ENCODE measurements at places on chromosomes 3 and 15.

GRCh38 chr15:91553196-91553854 lies 300.2 kb upstream of the SLCO3A1 start:
- DNase-seq = no peak

DNA sequence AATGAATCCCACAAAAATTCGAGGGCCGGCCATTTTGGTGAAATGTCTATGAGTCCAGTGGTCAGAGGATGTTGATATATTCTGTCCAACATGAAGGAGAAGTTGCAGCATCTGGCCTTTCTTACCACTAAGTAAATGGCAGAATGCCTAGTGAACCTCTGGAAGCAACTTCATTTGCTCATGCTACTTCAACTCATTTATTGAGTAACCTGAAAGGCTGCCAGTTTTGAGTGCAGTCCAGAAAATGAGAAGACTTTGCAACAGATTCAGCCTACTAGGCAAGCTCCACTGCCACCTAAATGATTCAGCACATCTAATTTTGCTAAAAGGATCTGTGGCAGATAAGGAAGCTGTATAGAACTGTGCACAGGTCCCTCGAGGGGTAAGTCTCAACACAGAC lies 265.0 kb downstream of the OPA1 start:
- DNase-seq = no peak

DNA sequence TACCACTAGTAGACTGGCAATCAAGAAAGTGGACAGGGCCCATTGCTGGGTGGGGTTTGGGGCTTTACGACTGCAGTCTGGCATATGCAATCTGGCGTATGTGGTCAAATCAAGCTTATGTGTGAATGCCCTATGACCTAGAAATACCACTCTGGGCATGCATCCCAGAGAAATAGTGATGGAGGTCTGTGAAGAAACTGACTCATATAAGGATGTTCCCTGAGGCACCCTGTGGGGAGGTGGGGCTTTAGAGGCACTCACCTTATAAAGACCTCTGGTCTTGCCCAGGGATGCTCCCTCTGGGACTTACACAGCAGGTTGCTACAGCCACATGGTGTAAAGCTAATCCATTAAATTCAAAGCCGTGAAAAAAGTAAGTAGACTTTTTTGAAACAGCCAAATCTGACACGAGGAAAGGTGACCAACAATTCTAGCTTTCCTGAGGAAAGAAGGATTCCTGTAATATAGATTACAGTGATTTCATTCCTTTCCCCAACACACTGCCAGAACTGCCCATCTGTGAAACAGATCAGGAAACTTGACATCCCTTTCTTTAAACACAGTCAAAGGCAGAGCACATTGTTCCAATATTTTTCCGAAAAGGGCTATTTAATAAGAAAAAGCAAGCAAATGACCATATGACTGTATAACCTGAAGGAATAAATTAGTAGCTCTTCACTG lies 13.6 kb downstream of the RARRES1 start:
- DNase-seq = peak; percentile 71

DNA sequence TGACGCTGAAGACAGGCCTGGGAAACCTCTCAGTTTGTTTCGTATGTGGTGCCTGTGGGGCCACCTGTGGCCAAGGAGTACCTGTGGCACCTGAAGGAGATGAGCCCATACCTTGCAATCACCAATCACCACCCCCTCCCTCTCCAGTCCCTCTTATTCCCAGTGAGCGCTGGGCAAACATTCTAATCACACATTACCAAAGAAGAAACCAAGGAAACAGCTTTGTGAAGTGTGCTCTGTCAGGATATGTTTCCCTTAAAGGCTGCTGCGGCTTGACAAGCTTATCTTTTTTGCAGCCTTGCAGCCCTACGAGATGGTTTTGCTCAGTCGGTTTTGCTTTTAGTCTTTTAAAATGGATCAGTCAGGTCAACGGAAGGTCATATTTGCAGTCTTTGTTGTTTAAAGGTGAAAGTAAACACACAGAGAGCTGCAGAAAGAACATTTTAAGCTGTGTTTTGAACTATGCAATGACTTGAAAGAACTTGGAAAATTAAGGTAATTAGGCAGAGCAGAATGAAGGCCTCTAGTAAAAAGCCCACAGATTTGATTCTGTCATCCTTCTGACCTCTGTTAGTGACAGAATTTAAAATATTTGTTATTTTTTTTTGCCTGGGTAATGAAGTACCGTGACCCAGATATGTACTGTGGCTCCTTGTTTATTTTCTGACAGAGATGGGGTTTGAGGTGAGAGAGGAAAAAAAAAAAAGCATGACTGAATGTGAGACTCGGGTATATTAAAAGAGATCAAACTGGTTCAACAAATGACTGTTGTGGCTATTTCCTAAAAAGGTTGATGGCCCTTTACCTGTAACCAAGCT lies 461.4 kb downstream of the NSUN3 start:
- DNase-seq = no peak

DNA sequence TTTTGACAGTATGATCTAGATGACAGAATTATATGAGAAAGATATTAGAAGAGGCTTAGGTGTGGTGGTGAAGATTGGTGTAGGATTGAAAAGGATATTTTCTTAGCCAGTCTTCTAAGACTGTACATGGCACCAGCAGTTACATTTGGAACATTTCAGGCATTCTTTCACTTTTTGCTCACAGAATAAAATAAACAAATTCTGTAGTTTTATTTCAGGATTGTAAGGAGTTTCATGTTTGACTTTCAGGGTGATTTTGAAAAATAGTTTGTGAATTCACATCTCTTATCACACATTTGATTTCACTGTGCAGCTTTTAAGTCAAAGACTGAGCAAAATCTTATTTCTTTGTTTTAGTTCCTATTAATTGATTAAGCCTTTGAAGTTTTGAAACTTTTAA lies 27.1 kb downstream of the DNAJC13 start:
- DNase-seq = no peak

- peak; percentile 43 for DNase-seq
Measured at GRCh38 chr3:198080521-198081384, 120.7 kb downstream of the LMLN start.

- DNase-seq = peak; percentile 62
Measured at GRCh38 chr15:82146990-82147461, 101.2 kb upstream of the MEX3B start.

DNA sequence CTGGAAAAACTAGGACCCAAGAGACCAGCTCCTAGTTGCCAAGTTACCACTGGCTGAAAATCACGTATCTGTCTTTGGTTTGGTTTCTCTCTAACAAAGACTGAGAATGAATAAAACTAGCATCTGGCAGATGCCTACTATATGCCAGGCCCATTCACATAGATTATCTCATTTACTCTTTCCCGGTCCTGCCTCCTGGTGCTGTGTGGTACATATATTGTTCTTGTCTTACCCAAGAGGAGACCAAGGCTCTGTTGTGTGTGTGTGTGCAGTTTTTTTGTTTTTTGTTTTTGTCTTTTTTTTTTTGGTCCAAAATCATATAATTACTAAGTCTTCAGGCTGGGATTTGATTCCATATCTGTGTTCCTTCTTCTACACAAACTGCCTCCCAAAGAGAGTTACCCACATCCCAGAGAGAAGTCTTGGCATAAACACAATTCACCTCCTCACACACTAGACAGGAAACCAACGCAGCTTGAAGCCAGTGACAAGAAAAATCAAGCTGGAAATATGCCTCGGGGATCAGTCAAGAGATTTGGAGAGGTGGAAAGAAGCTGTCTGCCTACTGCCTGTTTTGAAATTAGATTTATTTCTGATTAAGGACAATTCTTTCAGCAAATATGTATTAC lies 891 bp downstream of the AHSG start:
- DNase-seq = no peak

DNA sequence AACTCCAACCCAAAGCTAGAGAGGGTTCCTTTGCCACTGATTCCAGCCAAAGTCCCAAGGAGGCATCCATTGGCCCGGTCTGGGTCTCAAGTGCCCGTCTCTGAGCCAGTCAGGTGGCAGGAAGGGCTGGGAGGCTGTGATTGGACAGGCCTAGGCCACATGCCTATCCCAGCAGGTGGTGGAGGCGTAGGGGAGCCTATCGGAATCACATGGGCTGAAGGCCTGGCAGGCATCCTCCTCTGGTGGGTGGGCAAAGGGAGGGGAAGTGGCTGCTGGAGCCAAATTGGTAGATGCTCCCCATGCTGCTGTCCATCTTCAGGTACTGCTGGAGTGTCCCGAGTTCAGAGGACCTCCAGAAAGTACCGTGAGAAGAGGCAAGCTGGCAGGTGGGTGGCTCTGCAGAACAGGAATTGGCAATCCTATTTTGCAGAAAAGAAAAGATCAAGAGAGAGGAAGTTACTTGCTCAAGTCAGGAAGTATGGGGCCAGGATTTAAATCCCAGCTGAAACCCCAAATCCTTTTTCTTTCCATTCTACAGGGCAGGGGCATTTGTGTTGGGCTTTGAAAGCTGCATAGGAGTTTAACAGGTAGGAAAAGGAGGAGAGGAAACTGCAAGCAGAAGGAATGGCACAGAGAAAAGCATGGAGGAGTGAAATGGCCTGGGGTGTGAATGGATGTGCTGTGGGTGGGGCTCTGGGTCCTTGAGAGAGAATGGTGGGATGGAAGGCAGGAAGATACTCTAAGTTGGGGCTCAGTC lies 3.7 kb downstream of the CHST13 start:
- no peak for DNase-seq

DNA sequence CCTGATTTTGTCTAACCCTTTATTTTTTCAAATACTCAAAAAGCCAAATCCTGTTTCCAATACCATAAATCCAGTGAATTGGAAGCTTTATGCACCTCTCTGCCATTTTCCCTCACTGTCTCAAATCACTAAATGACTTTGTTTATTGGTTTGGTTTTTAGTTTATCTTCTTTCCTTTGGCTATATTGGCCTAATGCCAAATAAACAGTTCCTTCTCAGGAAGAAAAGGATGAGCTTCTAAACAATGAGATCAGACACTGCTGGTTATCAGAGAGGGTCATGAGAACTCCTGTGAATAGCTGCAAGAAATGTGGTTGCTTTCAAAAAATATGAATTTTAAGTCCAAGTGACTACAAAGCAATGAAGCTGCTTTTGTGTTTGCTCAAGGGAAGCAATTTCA lies 359.9 kb downstream of the MECOM start:
- no peak for DNase-seq

DNA sequence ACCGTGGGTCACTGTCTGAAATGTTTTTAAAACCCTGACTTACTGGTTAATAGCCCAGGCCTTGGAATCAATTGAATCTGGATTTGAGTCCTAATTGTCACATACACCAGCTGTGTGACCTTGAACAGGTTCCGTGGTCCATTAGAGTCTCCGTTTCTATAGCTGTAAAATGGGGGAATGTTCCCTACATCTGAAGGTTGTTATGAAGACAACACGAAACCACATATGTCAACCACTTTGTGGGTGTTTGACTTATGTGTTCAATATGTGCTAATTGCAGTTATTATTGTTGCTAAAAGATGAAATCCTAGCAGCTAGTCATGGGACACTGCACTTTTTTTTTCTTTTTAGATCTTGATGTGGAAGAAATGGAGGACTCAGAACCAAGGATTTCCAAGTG lies 35.3 kb downstream of the ZBTB38 start:
- DNase-seq = no peak

GRCh38 chr15:41276831-41277230 lies 45.8 kb downstream of the CHP1 start:
- DNase-seq = no peak

DNA sequence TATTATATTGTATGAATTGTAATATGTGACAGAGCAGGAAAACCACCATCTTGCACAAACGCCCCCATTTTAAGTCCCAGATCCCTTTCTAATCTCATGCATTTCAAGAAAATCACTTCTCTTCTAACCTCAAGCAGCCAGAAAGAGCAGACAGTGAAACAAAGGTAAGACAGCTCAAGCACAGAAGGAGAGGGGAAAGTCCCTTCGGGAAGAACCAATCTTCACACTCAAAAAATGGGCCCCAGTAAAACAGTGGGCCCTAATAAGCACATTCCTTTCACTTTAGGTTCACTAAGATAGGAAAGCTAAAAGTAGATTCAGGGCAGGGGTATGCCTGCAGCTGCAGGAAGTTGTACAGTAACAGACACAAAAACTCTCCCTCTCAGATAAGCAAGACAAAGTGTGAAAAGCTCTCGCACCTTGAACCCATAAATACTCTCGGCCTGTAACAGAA lies 1268.7 kb downstream of the SI start:
- no peak for DNase-seq

DNA sequence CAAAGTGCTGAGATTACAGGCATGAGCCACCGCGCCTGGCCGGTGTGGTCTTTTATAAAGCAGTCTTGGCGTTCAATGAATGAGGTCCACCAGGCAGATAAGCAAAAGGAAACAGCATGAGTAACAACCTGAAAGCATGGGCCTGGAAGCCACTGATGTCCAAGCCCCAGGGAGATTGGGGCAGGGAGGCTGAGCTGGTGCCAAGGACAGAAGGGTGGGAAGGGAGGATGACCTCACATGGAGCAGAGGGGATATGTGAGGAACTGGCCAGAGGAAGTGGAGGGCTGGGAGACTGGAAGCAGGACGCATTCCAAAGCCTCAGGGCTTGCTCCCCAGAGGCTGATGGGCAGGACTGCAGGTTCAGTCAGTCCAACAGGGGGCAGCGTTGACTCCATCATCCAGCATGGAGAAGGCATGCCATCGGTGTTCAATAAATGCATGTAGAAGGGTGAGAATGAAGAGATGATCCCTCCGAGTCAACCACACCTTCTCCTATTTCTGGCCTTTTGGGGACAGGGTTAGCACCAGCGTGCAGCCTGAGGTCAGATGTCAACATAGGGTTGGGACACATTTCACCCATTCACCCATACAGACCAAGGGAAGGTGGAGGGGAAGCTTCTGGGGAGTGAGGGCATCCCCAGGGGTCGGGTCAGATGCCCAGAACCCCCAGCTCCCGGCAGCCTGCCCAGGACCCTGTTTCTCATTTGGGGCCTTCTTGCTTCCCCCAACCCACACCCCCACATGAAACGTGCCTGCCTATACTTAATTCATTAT lies 14.8 kb downstream of the MYL3 start:
- DNase-seq = peak; percentile 25

GRCh38 chr15:40032125-40032839 lies 6.7 kb downstream of the SRP14 start:
- DNase-seq = no peak

DNA sequence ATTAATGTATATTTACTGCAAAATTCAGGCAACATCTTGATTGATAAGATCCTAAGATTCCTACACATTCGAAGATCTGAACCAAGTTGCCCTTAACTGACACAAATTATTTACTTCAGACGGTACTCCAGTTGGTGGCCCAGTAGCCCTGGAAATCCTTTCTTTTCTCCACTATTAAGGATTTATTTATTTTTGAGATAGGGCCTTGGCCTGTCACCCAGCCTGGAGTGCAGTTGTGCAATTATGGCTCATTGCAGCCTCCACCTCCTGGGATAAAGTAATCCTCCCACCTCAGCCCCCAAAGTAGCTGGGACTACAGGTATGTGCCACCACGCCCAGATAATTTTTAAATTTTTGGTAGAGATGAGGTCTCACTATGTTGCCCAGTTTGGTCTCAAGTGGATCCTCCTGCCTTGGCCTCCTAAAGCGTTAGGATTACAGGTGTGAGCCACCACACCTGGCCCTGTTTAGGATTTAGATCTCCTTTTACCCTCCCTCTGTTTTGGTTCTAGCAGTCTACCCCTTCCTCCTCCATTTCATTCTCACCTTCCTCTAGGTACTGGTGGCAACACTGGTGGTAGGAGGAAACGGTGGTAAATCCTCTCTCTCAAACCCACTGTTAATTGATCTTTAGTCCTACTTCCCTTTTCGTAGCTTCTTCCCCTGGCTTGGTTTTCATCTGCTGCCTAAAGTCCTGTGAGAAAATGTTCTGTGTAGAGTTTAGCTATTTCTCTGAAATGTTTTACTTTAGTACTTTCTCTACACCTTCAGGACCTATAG lies 12.7 kb upstream of the ZNF609 start:
- no peak for DNase-seq

- DNase-seq = no peak
Measured at GRCh38 chr15:98728811-98729160, 80.4 kb downstream of the IGF1R start.
